ENCODE measurements at places on chromosomes 2 and 18.

GRCh38 chr2:241136191-241136590 lies 13.1 kb downstream of the PASK start:
- no peak for DNase-seq

GRCh38 chr2:30355306-30355705 lies 91.7 kb upstream of the LCLAT1 start:
- DNase-seq: no peak

- no peak for DNase-seq
Measured at GRCh38 chr2:99433340-99433739, 56.5 kb downstream of the REV1 start.

DNA sequence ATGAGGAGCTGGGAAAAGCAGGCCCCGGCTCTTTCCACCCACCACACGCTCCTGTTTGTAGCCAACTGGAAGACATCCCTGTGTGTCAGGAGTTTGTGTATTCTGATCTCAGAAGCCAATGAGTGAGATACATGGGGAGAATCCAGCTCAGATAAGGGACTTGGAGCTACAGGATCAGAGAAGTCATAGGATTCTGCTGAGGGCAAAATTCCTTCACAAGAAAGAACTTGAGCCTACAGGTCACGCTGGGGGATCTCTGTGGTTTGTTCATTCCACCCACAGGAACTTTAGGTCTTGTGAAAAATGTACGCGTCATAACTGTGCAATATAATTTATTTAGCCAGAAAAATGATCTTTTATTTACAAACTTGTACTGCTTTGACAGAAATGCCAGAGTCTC lies 80.1 kb upstream of the SMIM21 start:
- no peak for DNase-seq

- no peak for DNase-seq
Measured at GRCh38 chr2:36516136-36516870, 81.7 kb downstream of the FEZ2 start.

DNA sequence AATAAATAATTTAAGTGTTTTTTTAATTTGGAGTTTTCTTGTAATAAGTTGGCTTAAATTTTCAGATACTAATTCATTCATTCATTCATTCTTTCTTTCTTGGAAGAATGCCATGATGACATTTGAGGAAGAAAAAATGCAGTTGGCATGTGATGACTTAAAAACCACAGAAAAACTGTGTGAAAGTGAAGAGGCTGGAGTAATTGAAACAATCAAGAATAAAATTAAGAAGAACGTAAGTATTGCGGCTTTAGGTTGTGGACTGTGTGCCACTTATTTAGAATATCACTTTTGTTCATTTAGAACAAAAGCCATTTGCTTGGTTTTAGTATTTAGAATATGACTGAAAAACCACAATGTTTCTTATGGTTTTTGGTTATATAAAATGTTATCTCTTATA lies 51.4 kb downstream of the TTC39C start:
- DNase-seq: no peak

DNA sequence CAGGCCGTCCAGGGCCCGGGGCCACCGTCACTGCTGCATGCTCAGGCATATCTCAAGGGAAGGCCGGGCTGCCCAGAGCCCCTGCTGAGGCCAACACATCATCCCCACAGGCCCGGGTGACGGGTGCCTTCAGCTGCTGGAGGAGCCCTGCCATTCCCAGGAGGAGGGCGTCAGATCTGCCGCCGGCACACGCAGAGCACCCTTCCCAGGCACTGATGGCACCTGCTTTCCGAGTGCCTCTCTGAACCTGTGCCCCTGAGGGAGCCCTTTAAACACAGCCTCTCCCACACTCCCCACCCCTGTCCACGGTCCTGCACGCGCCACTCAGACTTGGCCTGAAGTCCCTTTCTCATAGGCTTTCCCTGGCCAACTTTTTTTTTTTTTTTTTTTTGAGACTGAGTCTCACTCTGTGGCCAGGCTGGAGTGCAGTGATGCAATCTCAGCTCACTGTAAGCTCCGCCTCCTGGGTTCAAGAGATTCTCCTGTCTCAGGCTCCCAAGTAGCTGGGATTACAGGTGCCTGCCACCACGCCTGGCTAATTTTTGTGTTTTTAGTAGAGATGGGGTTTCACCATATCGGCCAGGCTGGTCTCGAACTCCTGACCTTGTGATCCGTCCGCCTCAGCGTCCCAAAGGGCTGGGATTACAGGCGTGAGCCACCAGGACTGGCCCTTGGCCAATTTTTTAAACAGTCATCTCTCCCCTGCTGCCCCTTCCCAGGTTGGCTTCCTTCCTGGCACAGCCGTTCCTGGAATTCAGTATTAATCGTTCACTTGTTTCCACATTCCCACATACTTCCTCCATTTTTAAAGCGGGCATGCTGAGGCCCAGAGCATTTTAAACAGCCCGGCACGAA lies 211.7 kb downstream of the NDUFA10 start:
- peak; percentile 33 for DNase-seq

All from kidney tubule cell (primary cell).